Stimulated activated CD4-positive, alpha-beta T cell treated with anti-CD3 and anti-CD28 coated beads, TNF-alpha, amount 100 ng/mL, for 24 hours (primary cell): ENCODE measurements at places on chromosomes 2 and 18.

DNA sequence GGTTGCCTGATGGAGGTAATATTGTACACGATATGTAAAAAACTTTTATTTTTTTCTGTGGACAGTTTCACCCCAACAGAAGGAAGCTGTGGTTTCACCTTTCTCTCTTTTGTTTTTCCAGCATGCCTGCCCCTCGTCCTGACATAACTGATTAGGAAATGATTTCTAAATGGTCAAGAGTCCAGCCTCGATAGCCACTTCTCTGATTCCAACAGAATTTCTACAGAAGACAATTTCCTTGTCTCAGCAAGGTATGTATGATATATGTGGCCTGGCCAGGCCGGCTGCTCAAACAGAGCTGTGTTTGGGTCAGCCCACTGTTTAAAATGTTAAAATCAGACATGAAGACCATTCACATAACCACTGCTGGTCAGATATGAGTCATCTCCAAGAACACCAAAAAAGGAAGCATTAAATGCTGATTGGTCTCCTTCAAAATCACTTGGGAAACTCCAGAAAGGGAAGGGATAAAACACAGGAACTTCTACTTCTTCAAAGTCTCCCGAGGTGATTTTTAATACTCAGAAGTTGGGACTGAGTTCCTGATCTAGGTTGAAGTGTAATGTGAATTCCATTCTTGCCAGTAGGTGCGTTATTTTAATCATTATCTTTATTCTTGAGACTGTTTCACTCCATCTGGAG lies 22.3 kb downstream of the ATP8B1 start:
- no peak for DNase-seq

DNA sequence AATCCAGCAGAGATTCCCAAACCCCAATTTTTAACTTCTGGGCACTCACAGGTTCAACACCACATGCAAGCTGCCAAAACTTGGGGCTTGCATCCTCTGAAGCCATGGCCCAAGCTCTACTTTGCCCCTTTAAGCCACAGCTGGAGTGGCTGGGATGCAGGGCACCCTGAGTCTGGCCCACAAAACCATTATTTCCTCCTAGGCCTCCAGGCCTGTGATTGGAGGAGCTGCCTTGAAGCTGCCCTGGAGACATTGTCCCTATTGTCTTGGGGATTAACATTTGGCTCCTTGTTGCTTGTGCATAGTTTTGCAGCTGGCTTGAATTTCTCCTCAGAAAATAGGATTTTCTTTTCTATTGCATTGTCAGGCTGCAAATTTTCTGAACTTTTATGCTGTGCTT lies 109.8 kb upstream of the RPRM start:
- DNase-seq, result no peak

GRCh38 chr18:12422936-12423335 lies 15.2 kb downstream of the PRELID3A start:
- DNase-seq, result no peak

DNA sequence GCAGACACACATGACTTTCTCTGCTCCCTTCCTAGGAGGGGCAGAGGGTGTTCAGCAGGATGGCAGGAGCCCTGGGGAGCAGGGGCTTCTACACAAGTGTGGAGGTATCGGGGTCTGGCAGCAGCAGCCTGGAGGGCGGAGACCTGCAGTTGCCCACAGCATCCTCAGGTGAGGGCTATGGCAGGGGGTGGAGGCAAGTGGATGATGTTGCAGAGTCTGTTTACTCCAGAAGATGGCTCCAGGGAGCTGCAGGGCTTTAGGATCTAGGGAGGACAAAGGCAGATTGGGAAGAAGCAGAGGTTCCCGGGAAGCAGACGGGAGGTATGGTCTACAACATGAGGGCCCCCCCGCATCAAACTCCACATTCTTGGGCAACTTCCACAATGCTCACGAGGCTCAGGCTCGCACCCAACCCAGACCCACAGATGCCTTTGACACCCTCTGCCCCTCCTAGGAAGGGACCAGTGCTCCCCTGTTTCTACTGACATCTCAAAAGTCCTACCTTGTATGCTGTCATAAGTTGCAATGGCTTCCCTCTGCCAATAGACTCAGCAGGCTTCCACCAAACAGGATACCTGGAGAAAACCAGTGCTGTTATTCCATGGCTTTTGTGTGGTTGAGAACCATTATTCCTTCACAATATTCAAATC lies 12.0 kb upstream of the ATP6V1C2 start:
- DNase-seq, result no peak

DNA sequence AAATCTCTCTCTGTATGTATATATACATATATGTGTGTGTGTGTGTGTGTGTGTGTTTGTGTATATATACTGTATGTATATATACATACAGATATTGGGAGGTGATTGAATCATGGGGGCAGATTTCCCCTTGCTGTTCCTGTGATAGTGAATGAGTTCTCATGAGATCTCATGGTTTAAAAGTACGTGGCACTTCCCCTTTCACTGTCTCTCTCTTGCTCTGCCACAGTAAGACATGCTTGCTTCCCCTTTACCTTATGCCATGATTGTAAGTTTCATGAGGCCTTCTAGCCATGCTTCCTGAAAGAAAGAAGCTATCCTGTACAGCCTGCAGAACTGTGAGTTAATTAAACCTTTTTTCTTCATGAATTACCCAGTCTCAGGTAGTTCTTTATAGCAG lies 18.8 kb upstream of the CCDC195 start:
- no peak for DNase-seq

- no peak for DNase-seq
These were observed 24.9 kb upstream of the RHOB start for GRCh38 chr2:20421988-20422370.

DNA sequence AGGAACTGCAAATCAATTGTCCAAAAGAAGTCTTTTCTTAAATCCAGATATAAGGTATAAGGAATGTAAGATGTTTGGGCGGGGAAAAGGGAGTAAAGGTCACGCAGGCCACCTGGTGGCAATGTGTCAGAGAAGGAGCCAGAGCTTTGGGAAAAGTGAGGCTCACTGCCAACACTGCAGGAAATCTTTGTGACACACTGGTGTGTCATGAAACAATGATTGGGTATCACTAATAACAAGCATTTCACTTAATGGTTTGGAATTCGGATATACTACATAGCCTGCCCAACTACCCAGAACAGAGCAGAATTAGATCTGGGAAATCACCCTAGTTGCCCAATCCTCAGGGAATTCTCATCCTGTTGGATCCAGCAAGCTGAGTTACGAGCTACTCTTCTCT lies 61.0 kb downstream of the RBMS1 start:
- no peak for DNase-seq

DNA sequence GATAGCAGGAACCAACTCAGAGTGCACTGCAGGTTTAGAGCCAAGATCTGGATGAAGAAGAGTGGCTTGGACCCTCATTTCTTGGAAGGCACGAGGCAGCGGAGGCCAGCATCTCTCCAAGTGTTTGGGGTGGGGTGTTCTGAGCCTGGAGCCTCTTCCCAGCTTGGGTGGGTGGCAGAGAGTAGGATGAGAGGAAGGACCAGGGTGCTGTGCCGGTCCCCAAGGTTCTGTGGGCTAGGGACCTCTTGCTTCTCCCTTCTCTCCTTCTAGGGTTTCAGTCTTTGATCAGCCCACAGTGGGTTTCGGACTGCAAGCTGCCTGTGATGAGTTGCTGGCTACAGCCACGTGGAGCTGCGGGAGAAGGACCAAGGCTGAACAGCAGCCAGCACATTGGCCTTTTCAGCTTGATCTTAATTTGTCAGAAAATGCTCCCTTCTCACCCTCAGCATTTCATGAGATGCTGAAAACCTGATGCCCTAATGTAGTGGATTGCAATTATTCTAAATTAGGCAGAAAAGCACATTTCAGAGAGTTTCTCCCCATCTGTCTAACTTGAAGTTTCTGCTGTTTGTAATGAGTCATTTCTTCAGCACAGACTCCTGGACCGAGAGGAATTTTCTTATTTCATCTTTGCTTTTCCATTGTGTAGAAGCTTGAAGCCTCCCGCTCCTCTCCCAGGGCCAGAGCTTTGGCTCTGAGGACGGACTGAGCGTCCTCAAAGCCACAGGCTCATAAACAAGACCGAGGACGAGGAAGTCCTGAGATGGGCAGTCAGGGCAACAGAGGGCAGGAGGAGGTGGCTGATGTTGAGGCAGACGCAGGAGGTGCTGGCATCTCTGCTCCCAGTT lies 99.1 kb upstream of the HDAC4 start:
- no peak for DNase-seq

GRCh38 chr18:24214913-24215312 lies 76.1 kb downstream of the CABYR start:
- DNase-seq, result no peak

GRCh38 chr18:65073060-65073550 lies 677.7 kb upstream of the CDH7 start:
- DNase-seq, result no peak

GRCh38 chr18:77077941-77078689 lies 54.5 kb downstream of the MBP start:
- no peak for DNase-seq

DNA sequence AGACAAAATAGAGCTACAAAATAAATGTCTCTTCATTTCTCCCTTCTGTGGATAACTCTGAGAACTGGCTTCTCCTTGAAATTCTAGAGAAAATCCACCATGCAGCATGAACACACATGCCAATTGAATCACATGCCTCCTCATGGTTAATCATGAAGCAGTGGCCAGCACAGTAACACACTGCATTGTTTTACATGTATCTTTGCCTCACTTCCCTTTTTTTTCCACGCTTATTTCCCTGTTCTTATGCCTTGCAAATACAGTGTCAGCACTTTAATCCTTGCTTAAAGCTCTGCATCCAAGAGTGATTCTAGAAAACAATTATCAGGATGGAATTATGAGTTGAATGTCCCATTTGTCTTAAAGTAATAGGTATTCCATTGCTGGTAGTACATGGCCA lies 50.3 kb upstream of the ZBTB7C start:
- no peak for DNase-seq

- no peak for DNase-seq
These were observed 47.5 kb upstream of the STAM2 start for GRCh38 chr2:152222975-152223637.

GRCh38 chr2:12261986-12262680 lies 454.6 kb upstream of the TRIB2 start:
- DNase-seq, result no peak

DNA sequence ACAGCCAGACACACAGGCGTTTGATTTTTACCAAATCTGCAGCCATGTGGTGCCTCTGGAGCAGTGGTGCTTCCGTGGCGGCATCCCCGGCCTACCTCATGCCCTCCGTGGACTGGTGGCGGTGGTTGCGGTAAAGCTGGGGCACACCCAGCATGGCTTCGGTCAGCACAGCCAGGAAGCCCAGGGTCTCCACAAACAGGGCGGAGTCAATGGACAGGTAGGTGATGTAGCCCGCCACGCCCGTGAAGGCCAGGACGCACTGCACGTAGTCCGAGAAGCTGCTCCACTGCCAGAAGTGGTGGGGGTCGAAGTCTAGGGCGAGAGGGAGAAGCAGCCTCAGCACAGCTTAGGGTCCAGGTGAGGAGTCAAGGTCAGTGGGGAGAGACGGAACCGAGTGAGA lies 32.4 kb downstream of the SLC66A2 start:
- no peak for DNase-seq

GRCh38 chr2:115277366-115277765 lies 834.9 kb downstream of the DPP10 start:
- no peak for DNase-seq
